ENCODE measurements at places on chromosomes 1 and 21.

- no peak for DNase-seq
These were observed 6.6 kb upstream of the MED18 start for GRCh38 chr1:28322194-28322593.

GRCh38 chr1:9730096-9730901 is 78.8 kb downstream of the PIK3CD start:
- peak; percentile 33 for DNase-seq

DNA sequence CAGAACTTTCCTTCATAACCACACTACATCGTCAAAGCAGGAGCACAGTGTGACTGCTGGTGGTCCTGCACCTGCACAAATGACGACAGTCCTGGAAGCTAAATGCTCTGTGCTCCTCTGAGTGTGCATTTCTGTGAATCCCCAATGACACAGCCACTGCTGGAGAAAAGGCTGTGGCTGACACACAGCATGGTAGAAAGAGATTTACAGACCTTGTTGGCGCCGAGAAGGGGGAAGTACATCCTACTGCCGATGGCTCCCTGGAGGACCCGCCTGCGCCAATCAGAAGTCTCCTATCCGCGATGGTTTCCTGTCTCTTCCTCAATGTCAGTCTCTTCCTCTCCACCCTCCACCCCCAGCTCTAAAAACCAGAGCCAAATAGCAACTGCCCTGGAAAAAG is 115.4 kb upstream of the RAB4A start:
- DNase-seq = peak; percentile 44

DNA sequence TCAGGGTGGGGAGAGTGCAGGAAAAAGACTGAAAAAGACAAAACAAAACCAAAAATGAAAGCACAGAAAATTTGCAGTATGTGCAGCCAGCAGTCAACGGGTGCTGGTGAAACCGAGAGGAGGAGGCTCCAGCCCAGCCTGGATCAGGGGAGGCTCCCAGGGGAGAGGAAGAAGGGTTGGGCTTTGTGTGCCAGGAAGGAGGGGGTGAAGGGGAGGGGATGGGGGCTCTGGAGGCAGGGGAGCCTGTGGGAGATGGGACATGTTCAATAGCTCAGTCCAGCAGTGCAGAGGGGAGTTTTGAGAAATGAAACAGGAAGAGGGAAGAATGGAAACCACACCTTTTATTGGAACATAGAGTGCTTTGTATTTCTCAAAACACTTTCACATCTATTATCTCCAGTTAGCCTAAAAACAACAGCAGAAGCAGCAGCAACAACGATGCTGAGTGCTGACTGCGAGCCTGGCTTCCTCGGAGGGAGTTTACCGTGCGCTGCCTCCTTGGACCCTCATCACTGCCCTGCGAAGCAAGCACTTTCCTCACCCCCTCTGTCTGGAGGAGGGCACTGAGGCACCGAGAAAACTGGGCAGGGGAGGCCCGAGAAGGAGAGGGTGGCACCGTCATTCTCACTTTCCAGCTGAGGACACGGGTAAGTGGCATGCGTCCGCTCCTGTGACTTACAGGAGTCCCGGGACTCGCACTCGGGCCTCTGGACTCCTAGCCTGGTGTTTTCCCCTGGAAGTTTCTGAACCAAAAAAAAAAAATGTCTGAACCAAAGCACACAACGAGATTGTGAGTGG is 62.9 kb downstream of the MDM4 start:
- DNase-seq = peak; percentile 49

DNA sequence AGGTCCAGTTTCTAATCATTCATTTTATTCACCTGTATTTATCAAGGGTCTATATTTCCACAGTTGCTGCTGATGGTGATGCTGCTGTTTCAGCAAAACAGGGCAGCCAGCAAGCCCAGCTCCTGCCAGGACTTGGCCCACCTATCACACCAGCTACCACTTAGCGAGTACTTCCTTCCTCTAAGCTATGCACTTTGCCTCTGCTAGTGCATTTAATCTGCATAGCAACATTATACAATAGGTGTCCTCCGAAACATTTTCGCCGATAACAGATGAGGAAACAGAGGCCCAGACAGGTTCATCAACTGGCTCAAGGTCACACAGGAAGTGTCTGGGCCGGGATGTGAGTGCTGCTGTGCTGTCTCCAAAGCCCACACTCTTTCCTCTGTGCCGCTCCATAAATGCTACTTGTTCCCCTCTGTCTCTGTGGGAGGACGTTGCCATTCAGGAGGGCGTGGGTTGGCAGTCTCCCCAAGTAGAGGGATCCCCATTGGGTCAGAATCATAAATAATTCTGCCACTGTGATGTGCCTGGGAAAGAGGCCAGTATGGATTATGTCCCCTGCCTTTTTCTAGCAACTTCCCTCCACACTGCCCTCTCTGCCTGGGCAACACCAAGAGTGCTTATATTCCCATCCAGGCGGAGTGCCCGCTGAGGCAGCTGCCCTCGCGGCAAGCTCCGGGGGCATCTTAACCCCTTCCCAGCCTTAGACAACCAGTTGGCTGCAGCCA is 9.4 kb upstream of the PLEKHA6 start:
- no peak for DNase-seq

DNA sequence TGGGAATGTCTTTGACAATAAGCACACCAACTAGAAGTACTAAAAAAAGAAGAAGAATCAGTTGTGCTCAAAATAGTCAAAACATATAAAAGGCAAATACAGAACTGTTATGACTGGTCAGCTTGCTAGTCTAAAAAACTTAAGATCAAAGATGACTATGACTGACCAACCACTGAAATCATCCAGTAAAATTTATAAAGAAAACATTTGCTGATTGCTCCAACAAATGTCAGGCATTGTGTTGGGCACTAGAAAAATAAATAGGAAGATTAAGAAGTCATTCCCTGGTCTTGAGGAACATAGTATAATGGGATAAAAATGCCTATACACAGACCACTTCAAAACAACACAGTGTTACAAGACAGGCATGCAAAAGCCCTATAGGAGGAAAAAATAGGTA is 9.3 kb upstream of the ANGPTL3 start:
- DNase-seq = no peak

- no peak for DNase-seq
These were observed 46.1 kb downstream of the SLC44A3 start for GRCh38 chr1:94866164-94866807.

GRCh38 chr1:185853739-185854138 is 119.5 kb downstream of the HMCN1 start:
- no peak for DNase-seq

GRCh38 chr1:156711011-156711817 is 5.8 kb upstream of the CRABP2 start:
- DNase-seq = no peak

- no peak for DNase-seq
These were observed 73.9 kb downstream of the ODF2L start for GRCh38 chr1:86322241-86322640.

DNA sequence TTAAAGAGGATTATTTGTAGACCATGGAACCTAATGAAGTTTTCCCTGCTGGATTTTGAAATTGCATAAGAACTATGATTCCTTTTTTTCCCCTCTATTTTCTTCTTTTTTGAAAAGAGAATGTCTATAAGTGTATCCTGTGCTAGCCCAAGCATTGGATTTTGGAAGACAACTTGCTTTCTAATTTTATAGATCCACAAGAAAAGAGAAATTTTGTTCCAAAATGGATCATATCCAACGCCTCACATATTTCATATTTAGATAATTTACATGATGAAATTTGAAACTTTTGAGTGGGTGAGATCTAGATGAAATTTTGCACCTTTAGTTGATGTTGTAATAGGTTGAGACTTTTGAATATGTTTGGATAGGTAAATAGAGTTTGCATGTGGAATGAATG is 978.7 kb downstream of the MRPL39 start:
- DNase-seq = no peak

Data from CD4-positive, alpha-beta T cell treated with Interferon alpha-2 for 1 hour (primary cell).